ENCODE measurements at places on chromosomes 16 and 17.
A peak's percentile ranks its signal among the peaks of the same experiment; 100 is the strongest.

GRCh38 chr16:86869288-86870022 is 291.1 kb downstream of the FOXL1 start:
- DNase-seq = no peak

DNA sequence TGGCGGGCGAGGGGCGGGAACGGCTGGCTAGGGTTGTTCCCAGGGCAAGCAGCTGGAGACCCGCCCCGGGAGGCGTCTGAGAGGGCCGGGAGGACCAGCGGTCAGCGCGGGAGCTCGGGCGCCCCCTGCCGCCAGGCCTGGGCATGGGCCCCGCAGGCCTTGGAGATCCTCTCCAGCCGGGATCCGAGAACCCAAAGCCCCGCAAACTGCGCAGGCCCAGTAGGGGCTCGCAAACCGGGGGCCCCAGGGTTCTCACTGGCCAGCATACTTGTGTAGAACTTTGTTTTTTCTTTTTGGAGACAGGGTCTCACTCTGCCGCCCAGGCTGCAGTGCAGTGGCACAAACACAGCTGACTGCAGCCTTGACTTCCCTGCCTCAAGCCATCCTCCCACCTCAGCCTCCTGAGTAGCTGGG is 20.8 kb upstream of the ZNF423 start:
- peak; percentile 91 for DNase-seq

DNA sequence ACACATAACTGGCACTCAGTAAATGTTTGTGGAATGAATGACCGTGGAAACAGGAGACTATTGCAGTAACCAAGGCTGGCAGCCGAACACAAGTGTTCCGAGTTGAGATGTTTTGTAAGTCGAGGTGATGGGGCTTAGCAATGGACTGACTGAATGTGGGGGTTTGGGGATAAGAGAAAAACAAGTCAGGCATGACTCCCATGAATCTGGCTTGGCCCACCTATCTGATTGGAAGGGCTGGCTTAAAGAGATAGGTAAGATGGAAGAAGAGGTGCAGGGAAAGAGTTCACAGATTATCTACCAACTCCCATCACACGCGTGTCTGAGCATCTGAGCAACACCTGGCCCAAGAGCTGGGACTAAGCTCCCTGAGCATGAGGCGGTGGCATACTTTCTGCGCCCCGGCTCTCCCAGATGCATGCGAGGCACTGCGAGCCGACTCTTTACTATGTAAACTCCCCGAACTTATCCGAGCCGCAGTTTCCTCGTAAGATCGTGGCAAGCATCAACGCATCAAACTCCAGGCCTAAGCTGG is 539 bp downstream of the IFT20 start:
- no peak for DNase-seq

GRCh38 chr17:38428643-38429371 is 543 bp downstream of the ARHGAP23 start:
- peak; percentile 77 for DNase-seq

DNA sequence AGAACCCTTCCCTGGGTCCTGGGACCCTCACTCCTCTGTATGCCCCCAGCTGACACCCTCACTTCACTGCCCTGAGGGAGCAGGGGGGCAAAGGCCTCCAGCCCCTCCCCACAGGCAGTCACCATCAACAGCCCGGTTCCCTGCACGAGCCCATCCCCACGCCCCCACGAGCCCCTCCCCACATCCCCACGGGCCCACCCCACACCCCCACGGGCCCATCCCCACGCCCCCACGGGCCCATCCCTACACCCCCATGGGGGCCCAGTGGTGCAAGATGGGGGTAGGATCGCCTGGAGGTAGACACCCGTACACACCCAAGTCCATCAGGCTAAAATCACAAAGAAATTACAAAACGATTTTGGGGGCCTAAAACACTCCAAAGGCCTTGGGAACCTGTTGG is 42.3 kb downstream of the LMF1 start:
- no peak for DNase-seq

DNA sequence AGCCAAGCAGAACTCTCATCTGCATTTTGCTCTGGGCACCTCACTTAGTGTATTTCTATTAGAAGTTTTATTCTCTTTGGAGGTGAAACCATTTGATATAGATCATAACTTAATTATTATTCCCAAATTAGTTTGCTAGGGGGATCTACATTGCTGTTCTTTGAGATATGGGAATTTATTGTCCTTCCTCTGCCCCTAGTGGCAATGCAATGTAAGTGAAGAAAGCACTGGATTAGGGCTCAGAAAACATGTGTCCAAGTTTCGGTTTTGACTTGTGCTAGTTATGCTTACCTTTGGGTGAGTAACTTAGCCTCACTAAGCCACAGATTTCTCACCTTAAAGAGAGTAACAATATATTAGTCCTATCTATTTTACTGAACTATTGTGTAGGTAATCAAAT is 2.9 kb downstream of the KRT39 start:
- peak; percentile 49 for DNase-seq

GRCh38 chr16:29806099-29806579 is at the start of gene MAZ:
TSS of gene MAZ (plus strand) at chr16:29806529. CDS start at chr16:29806702, 173 bp downstream.
- DNase-seq = peak; percentile 93

GRCh38 chr16:64162613-64163375 is 959.1 kb downstream of the CDH11 start:
- no peak for DNase-seq

- peak; percentile 82 for DNase-seq
These were observed 12.0 kb downstream of the UNC13D start for GRCh38 chr17:75832164-75832651.

DNA sequence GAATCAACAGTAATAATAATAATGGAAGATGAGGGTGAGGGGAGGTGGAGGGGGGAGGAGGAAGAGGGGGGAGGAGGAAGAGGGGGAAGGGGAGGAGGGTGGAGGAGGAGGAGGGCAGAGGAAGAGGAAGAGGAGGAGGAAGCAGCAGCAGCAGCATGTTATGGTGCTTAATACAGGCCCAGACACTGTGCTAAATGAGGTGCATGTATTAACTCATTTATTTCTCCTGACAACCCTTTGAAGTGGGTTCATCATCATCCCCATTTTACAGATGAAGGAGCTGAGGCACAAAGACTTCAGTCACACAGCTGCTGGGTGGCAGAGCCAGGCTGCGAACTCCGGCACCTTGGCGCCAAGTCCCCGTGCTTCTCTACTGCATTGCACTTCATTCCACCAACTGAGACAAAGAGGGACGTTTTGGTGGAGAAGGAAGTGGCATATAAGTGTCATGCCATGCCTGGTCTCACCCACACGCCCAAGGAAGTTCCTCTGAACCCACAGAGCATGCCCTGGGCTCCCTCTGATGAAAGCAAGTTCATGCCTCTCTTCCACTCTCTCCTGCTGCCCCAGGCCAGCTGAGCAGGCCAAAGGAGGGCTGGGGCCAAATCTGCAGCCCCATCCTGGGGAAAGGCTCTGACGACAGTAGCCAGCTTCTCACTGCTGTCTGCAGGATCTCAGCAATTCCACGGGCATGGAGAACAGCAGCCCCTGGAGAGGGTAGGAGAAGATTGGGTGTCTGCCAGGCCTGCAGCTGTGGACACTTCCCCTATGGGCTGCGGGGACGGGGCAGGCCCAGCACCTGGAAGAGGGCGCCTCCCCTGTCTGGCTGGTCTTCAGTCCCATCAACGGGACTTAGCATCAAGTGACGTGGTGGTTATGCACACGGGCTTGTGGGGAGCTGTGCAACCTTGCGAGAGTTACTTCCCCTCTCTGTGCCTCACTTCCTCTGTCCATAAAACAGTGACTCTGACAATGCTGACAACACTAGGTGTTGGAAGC is 21.8 kb downstream of the XYLT1 start:
- no peak for DNase-seq

GRCh38 chr16:11076259-11077018 is 132.1 kb downstream of the CLEC16A start:
- no peak for DNase-seq

GRCh38 chr17:49554694-49555494 is 20.8 kb upstream of the NXPH3 start:
- no peak for DNase-seq
